Uterus (tissue), 4 donors: ENCODE measurements at places on chromosomes 6 and 20. TPM values are rescaled to one million over a fixed set of nuclear protein-coding genes. Genes with fewer than 3 reads are reported as not detected.

GRCh38 chr6:3230256-3230882, 2.9 kb upstream of the TUBB2B start:
- no peak for DNase-seq

GRCh38 chr20:37940858-37941257, 37.9 kb downstream of the VSTM2L start:
- DNase-seq: no peak

The NMBR gene
- total RNA-seq: not detected

The C20orf144 gene
- total RNA-seq: not detected

DNA sequence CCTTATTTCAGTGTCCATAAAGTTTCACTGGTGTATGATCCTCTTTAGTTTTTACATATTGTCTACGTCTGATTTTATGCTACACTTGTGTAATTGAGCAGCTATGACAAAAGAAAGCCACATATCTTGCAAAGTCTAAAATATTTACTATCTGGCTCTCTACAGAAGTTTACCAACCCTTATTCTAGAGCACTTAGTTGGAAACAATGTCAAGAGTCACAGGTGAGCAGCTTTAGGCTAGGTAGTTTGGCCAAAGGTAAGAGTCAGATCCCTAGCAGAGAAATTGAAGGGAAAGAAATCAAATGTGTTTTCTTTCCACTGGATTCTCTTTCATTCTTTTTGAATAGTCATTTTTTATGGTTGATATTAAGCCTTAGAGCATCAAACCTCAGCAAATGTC, 34.7 kb upstream of the STXBP5 start:
- DNase-seq: no peak
